ENCODE measurements at places on chromosomes 4 and X.

- DNase-seq = no peak
These were observed 38.2 kb downstream of the FHL1 start for GRCh38 chrX:136185401-136186022.

DNA sequence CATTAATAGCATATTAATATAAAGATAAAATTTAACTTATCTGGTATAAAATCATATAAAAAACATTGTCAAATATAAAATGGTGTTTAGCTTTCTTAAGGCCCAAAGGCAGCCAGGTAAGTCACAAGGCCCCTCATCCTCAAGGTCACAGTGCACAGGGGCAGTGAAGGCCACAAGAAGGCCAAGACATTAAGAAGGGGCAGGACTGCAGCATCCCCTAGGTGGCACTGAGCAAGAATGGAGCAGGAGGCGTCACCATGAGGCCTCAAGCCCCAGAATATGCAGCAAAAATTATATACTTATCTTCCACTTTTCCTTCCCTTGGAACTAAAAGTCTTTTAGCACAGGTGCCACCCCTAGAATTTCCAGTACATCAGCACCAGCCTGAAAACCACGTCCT is 49.5 kb upstream of the MAGEA8 start:
- no peak for DNase-seq

DNA sequence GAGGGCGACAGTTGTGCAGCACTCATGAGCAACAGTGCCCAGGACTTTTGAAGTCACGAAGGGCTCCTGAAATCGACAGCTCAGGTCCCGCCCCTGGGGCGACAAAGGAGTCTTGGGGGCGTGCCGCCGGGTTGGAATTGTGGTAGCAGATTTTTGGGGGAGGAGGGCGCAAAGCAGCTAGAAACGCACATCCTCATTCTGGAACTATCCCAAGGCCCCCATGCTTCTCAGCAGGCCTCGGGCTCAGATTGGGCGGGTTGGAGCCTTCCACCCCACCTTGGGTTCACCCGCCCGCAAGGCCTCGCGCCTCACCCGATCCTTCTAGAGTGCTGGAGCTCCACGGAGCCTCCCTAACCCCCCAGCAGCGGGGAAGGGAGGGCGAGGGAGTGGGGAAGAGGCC is 85.5 kb downstream of the HPRT1 start:
- no peak for DNase-seq

DNA sequence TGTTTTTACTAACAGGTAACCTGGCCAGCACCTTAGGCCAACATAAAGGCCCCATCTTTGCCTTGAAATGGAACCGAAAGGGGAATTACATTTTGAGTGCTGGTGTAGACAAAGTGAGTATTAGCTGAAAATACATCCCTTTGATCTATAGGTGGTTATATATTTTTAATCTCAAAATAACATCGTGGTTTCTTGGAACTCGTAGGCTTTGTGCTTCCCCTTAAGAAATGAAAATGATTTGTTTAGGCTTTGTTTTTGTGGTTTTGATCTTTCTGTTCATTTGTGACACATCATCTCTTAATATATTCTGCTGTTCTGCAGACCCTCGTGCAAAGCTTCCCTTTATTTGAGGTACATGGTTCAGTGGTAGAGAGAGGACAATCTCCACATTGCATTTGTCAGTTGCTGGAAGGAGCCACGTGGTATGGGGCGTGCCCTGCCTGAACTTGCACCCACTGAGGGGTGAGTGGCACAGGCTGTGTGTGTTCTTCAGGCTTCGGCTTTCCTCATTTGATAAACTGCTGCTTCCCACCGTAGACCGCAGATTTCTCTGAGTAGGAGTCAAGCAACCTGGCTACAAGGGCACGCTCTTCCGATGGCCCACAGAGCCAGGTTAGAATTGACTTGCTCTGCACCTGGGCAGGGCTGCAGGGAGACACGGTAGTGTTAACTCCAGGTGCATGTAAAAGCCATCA is 72.2 kb downstream of the GPR143 start:
- no peak for DNase-seq

- no peak for DNase-seq
These were observed 23.9 kb upstream of the RNF212 start for GRCh38 chr4:1137063-1137776.

DNA sequence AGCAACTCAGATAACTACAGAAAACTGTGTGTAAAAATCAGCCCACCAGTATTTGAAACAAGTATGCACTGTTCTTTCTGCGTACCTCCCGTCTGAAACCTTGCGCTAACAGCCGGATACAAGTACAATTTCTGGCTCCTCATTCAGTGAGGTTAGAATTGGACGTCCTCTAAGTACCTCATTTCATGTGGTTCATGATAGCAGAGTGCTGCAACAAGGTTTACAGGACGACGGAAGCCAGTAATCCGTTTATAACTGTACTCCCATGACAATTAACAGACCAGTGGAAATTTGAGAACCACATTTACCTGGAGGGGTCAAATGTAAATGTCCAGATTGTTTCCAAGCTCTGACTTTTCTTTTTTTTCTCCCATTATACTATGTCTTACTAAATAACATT is 52.9 kb upstream of the TENM3 start:
- DNase-seq = no peak

DNA sequence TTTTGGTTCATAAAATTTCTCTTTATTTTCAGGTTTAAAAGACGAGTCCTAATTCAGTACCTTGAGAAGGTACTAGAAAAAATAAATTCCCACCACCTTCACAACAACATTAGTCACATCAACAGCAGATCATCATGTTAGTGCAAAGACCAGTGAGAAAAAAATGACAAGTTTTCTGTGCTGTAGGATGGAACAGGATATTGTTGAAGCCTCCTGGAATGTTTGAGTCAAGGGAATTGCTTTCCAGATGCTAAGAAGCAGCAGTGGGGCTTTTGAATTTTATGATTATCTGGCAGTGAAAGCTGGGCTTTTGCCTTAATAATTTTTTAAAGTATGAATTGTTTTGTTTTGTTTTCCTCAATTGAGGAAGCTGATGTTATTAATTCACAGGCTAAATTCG is 61.0 kb downstream of the INTS6L start:
- DNase-seq = no peak

GRCh38 chr4:47462799-47463234 is 685 bp downstream of the COMMD8 start:
- DNase-seq = no peak

DNA sequence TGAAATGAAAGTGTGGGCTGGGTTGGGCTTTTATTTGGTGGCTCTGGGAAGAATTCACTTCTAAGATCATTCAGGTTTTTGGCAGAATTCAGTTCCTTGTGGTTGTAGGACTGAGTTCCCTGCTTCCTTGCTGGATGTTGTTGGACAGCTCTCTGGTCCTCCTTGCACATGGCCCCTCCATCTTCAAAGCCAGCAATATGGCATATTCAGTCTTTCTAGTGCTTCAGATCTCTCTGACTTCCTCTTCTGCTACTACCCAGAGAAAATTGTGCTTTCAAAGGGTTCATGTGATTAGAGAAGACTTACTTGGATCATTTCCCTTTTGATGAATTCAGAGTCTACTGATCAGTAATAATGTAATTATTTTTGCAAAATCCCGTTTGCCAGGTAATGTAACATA is 12.8 kb upstream of the IGFBP7 start:
- no peak for DNase-seq

- DNase-seq = no peak
These were observed 101.4 kb upstream of the FAT1 start for GRCh38 chr4:186825069-186825468.

DNA sequence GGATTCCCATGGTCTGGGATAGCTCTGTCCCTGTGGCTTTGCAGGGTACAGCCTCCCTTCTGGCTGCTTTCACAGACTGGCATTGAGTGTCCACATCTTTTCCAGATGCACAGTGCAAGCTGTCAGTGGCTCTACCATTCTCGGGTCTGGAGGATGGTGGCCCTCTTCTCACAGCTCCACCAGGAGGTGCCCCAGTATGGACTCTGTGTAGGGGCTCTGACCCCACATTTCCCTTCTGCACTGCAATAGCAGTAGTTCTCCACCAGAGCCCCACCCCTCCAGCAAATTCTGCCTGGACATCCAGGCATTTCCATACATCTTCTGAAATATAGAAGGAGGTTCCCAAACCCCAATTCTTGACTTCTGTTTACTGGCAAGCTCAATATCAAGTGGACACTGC is 50.2 kb upstream of the GRID2 start:
- DNase-seq = no peak

DNA sequence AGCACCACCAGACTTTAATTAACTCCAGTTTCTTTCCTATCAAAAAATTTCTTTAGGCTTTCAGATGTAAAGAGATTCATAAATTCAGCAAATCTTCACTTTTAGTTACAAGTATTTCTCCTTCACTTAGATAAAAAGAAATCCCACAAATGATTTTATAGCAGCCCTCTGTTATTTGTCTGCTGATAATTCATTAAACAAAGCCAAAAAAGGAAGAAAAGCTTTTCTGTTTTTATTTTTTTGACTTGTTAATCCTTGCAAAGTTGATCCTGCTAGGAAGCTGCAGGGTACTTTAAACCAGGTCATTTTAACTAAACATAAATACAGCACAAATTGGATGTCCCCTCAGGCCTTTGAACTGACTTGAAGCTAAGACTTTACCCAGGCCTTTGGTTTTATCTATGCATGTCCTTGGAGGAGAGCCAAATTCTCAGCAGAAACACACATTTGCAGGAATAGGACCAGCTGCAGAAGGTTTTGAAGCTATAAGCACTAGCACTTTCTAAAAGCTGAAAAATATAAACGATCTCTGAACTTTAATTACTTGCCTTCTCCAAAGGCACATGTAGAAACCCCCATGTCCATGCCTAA is 57.5 kb downstream of the PCDH18 start:
- no peak for DNase-seq

DNA sequence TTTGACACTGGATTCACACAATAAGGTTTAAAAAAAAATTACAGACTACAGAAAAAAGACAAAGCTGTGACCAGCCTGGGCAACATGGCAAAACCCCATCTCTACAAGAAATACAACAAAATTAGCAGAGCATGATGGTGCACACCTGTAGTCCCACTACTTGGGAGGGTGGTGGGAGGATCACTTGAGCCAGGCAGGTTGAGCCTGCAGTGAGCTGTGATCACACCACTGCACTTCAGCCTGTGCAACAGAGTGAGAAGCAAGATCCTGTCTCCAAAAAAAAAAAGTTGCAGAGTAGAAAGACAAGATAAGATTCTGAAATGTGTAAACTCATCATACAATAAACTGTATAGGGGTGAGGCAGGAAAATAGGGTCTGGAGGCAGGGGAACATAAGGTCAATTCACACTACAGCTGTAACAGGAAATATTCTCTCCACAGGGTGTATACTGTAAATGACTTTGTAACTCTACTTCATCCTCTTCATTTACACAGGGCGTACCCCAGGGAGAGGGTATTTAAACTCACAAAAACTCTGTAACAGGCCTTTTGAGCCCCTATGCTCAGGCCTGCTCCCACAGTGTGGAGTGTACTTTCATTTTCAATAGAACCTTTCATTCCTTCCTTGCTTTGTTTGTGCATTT is 112.6 kb upstream of the MAPK10 start:
- DNase-seq = no peak

DNA sequence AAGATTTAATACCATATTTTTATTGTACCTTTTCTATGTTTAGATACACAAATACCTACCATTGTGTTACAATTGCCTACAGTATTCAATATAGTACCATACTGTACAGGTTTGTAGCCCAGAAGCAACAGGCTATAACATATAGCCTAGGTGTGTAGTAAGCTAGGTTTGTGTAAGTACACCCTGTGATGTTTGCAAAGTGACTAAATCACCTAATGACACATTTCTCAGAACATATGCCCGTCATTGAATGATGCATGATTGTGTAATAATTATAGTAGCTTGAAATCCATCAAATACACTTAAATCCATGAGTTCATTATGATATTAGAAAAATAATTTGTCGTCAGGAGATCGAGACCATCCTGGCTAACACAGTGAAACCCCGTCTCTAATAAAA is 30.8 kb downstream of the GAB3 start:
- DNase-seq = no peak

- DNase-seq = no peak
These were observed 240.5 kb downstream of the CFAP47 start for GRCh38 chrX:36160081-36160480.

GRCh38 chrX:48083212-48083611 is 11.8 kb upstream of the ZNF630 start:
- DNase-seq = peak; percentile 4

GRCh38 chr4:83996254-83996653 is 460.3 kb downstream of the GPAT3 start:
- no peak for DNase-seq

- DNase-seq = no peak
These were observed 2.3 kb downstream of the FBXL5 start for GRCh38 chr4:15652841-15653240.

GRCh38 chrX:9948406-9948805 is 18.8 kb upstream of the CLDN34 start:
- DNase-seq = no peak
